ENCODE measurements at places on chromosomes 12 and 14.

- no peak for DNase-seq
Observed at GRCh38 chr12:105773471-105773870, 365.3 kb downstream of the NUAK1 start.

- DNase-seq, result no peak
Observed at GRCh38 chr12:57518920-57519795, 1.2 kb downstream of the DDIT3 start.

DNA sequence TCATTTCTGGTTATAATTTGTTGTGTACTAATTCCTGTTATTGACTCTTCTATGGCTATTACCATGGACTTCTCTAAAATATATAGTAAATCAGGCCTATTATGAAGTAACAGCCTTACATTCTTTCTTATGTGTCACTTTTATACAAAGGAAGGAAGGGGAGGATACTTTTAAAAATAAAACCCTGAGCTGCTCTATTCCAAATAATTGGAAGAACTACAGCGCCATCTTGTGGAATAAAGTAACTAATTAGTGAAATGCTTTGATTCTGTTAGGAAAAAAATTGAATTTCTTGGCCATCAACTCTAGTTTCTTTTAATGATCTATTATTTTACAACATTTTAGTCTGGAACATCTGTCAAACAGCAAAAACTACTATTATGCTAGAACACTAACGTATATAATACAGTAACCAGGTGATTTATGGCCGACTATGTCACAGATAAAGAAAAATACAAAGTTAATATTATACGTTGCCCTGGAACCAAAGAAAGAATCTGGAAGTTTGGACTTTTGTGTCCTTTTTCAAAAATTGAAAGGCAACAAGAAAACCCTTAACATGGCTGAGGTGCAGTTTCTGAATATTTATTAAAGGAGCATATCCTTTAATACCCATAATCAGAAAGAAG lies 55.0 kb upstream of the NELL2 start:
- no peak for DNase-seq

GRCh38 chr12:91009319-91009950 lies 4.7 kb upstream of the EPYC start:
- no peak for DNase-seq

- DNase-seq, result no peak
Observed at GRCh38 chr14:22920697-22921096, 1.7 kb upstream of the RBM23 start.

DNA sequence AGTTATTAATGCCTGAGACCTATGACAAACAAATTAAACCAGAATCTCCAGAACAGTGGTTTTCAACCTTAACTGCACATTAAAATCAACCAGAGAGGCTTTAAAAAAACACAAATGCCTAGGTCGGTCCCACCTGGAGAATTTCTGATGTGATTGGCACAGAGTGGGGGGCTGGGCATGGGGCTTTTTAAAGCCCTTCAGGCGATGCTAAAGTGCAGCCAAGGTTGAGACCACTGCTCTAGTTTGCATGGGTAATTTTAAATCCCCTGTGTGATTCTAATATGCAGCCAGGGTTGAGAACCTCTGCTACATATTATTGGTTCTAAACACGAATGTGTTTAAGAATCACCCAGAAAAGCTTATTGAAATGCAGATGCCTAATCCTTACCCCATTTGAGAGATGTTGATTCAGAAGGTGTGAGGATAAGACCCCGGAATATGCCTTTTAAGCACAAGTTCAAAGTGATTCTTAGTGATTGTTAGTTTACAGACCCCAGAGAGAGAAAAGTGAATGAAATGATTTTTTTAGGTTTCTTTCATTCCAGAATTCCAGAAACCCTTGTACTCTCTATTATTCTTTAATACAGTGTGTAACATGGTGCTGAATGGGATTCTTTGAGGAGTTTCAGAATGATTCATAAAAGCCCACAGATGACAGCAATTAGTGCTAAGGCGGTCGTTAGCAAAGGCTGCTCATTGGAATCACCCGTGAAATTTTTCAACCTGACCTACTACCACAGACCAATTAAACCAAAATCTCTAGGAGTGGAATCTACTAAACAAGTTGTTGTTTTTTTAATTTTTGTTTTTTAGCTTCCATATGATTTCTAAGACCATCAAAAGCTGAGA lies 44.9 kb downstream of the LIN7A start:
- DNase-seq, result no peak

- DNase-seq, result no peak
Observed at GRCh38 chr14:67934087-67934486, 114.5 kb downstream of the RAD51B start.

DNA sequence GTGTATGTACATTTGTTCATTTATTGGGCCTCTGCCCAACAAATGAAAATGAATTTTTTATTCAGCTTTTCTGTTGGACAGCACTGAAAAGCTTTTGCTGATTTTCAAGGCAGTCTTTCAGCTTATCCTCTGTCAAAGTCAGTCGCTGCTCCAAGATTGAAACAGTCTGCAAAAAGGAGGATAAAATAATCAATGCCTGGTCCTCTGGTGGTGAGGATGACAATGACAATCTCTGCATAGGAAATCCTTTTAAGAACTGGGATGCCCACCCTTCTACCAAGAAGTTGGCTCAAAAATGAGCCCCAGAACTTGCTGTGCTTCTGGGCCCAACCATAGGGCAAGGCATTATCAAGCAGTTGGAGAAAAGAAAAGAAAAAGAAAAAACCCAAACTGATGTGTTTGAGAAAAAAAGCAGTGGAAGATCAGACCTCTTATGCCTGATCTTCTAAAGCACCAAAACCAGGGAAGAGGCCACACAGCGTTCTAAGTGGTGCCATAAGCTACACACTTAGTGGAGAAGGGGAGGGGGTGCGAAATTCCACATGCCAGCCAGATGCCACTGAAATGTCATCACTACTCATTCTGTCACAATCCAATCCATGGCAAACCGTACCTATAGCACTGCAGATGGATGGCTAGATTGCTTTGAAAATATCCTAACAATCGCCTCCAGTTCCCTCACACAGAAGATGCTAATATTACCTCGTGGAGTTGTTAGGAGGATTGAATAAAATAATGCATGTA lies 69.0 kb upstream of the DUSP6 start:
- no peak for DNase-seq

DNA sequence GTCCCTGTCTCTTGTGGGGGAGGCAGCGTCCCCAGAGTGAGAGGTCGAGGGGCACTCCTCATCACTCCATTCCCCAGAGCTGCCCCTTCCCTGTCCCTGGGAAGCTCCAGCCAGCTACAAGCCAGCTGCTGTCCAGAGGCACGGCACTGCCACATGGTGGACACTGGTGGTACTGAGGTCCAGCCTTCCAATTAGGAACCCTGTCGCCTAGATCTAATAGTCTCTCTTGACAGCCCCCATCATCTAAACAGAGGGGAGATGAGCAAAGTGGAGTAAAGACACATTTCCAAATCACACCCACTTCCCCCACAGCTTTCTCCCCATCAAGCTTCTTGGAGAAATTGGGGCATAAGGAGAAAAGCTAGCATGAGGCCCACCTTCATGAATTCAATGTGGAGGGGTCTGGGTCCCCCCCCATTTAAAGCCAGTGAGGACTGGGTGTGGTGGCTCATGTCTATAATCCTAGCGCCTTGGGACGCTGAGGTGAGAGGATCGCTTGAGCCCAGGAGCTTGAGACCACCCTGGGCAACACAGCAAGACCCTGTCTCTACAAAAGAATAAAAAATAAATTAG lies 2.1 kb upstream of the INHBE start:
- no peak for DNase-seq

GRCh38 chr12:25156061-25156460 lies 38.9 kb downstream of the DNAI7 start:
- no peak for DNase-seq

DNA sequence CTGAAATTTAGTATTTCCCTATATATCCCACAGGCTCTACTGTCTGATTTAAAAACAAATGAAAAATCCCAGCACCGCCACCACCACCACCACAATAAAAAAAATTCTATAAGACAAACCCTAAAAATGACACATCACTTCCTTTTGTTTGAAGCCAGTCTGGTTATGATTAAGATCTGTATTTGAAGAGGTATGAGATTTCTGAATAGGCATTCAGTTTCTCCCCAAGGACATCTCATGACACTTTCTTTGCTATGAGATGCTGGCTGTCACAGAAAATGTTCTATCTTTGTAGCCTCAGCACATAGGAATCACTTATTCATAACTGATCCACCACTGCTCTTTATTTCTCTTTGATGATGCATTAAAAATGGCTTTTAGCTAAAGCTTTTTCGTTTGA lies 1071.0 kb downstream of the SLC6A15 start:
- DNase-seq, result no peak

- no peak for DNase-seq
Observed at GRCh38 chr12:103812789-103813188, 28.2 kb downstream of the NT5DC3 start.

DNA sequence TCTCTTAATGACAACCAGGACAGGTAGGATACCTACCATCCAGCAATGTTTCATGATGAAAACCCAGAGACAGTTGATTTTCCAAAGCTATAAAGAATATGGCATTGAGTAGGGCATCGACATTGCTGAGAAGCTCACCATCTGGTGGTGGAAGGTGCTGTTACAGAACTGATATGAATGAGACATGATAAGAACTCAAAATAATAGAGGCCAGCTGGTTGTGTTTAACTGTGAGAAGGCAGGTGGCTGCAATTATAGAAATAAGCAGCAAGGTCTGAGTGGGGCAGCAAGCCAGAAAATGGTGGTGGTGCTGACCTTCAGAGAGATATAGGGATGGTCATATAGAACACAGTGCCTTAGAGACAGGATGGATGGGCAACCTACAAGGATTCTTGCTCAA lies 449.7 kb downstream of the BTG1 start:
- DNase-seq, result no peak

- DNase-seq, result no peak
Observed at GRCh38 chr12:83122623-83122934, 435.9 kb downstream of the TMTC2 start.

DNA sequence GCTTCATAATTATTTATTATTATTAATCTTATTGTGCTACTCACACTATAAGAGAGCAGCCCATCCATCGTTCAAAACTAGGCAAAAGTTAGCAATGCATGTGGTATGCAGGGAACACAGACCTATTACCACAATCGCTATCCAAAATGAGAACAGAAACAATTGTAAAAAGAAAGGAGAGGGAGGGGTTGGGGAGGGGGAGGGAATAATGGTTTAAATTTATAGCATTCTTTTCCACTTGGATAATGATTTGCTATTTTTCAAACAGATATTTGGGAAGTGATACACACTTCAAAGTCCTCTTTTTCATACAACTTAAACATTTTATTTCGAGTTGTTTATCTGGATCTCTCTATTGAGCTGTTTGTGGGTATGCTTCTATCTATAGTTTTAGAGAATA lies 248.6 kb upstream of the SOX5 start:
- DNase-seq, result no peak

DNA sequence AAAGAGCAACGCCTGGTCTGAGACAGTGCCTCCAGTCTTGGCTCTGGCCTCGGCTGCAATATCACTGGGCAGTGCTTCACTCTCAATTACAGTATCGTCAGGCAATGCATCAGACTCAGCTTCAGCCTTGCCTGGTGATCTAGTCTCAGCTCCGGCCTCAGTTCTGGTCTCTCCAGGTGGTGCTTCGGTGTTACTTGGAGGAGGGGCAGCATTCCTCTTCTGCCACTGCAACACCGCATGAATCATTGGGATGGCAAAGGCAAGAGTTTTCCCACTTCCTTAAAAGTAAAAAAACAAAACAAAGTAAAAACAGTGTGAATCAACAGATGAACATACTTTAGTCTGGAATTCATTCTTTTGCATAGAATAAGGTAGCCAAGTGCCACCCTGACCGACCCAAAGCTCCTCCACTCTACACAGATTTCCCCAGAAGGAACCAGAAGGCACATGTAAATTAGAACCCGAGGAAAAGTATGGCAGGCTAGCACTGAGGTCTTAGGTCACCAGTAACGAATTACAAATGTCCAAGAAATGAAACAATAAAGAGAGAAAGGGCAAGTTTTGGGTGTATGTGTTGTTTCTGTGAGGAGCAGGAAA lies 18.6 kb downstream of the DDX24 start:
- no peak for DNase-seq

- DNase-seq, result no peak
Observed at GRCh38 chr14:89123851-89124250, 293.2 kb downstream of the FOXN3 start.

DNA sequence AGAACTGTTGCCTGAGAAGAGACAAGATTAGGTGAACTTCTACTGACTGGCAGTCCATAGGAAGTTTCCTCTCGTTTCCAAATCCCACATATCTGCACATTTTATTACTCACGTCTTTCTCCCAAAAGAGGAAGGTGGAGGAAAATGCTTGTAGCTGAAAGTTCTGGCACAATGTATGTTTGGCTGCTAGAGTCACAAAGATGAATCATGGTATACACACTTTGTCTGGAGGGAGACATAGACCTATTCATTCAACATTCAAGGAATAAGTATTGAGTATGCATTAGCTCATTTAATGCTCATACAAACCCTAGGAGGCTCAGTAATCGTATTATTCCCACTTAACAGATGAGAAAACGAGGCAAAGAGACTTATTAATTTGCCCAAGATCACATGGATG lies 291.8 kb downstream of the FOXN3 start:
- DNase-seq, result no peak

GRCh38 chr12:65500091-65500900 lies 221.8 kb downstream of the MSRB3 start:
- no peak for DNase-seq

DNA sequence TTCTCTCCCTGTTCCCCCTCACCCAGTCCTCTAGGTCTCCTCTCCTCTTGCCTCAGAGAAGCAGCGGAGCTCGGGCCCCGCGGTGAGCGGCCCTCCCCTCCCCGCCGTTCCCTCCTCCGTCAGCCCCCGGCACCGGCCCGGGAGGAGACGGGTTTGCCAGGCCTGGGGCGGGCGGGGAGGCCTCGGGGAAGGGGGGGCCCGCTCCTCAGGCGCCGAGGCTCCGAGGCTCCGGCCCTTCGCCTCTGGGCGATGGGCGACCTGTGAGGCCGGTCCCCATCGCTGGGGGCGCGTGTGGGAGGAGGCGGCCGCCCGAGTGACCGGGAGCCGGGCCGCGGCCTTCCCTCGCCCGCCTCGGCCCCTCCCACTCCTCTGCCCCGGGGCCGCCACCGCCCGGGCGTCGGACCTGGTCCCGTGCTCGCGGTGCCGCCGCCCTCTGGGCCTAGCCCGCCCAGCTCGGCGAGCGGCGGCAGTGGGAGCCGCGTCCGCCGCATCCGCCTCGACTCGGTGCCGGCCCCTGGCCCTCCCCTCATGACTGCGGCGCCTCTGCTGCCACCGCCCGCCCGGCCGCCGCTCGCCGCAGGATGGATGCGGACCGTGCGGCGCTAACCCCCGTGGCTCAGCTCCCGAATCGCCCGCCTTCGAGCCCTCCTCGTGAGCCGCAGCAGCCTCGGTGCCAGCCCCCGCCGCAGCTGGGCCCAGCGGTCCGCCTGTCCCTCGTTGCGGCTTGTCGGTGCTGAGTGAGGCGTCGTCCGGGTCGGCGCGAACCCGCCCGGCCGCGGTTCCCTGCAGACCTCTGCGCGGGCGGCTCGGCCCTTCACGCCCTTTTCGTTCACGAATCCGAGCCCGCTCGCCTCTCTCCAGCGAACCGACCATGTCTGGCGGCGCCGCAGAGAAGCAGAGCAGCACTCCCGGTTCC lies 574 bp downstream of the WNK1 start:
- no peak for DNase-seq
